Naive thymus-derived CD8-positive, alpha-beta T cell (primary cell): ENCODE measurements at places on chromosomes 3 and 15. TPM values are rescaled to one million over a fixed set of nuclear protein-coding genes. Genes with fewer than 3 reads are reported as not detected.

DNA sequence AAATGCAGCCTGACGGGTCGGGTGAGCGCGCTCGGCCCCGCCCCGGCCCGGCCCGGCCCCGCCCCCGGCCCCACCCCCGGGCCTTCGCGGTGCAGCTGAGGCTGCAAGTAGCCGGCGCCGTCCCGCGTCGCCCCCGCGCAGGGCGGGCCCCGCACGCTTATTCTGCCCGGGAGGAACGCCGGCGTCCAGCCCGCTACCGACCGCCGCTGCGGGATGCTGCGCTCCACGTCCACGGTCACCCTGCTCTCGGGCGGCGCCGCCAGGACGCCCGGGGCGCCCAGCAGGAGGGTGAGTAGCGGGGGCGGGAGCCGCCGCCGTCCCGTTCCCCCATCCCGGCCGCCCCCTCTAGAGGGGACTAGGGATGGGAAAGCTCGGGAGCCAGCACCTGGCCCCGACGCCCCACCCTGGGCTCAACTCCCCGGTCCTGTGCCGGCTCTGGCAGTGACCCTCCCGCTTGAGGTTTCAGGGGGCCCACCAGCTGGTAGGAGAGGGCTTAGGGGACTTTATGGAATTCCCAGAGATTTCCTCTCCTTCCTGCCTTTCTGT is at the start of gene MYZAP:
Gene MYZAP (plus strand): TSS at position 83 of the 546 bp plus-strand sequence. CDS start 131 bp downstream, at position 214.
- H3K4me3 ChIP-seq: peak within 1 kb of the TSS; percentile 55
- H3K4me1 ChIP-seq: peaks cover 19% of the 10 kb centered on the region
- no peaks in the 10 kb centered on the region for H3K36me3 ChIP-seq
- H3K27me3 ChIP-seq: peaks cover 33% of the 10 kb centered on the region
- H3K27ac ChIP-seq: no peak within 1 kb of the TSS

GRCh38 chr3:49248840-49249227 is 28.2 kb downstream of the C3orf62 start:
- H3K27me3 ChIP-seq: no peaks in the 10 kb centered on the region
- H3K27ac ChIP-seq: peak overlapping the region; percentile 24
- H3K36me3 ChIP-seq: no peaks in the 10 kb centered on the region
- no peak overlapping the region for H3K4me3 ChIP-seq
- H3K4me1 ChIP-seq: no peaks in the 10 kb centered on the region

- DNase-seq: no peak
- no peaks in the 10 kb centered on the region for H3K27me3 ChIP-seq
- H3K4me1 ChIP-seq: peaks cover 22% of the 10 kb centered on the region
- no peak overlapping the region for H3K27ac ChIP-seq
- H3K4me3 ChIP-seq: no peak overlapping the region
These were observed 18.6 kb downstream of the LRRFIP2 start for GRCh38 chr3:37155782-37156181.

- H3K36me3 ChIP-seq: no peaks in the 10 kb centered on the region
- H3K4me3 ChIP-seq: no peak overlapping the region
- no peaks in the 10 kb centered on the region for H3K4me1 ChIP-seq
- no peak overlapping the region for H3K27ac ChIP-seq
- no peak for DNase-seq
These were observed 102.7 kb downstream of the ROBO2 start for GRCh38 chr3:77142578-77142977.

GRCh38 chr3:162802228-162802965 is 1305.8 kb downstream of the OTOL1 start:
- H3K4me1 ChIP-seq: no peaks in the 10 kb centered on the region
- no peak overlapping the region for H3K4me3 ChIP-seq
- no peaks in the 10 kb centered on the region for H3K36me3 ChIP-seq
- H3K27ac ChIP-seq: no peak overlapping the region
- no peaks in the 10 kb centered on the region for H3K27me3 ChIP-seq
- DNase-seq: no peak

- no peak overlapping the region for H3K4me3 ChIP-seq
- H3K27me3 ChIP-seq: no peaks in the 10 kb centered on the region
- peaks cover 49% of the 10 kb centered on the region for H3K36me3 ChIP-seq
- H3K4me1 ChIP-seq: peaks cover 21% of the 10 kb centered on the region
These were observed 59.6 kb downstream of the RNF13 start for GRCh38 chr3:149872589-149872988.

DNA sequence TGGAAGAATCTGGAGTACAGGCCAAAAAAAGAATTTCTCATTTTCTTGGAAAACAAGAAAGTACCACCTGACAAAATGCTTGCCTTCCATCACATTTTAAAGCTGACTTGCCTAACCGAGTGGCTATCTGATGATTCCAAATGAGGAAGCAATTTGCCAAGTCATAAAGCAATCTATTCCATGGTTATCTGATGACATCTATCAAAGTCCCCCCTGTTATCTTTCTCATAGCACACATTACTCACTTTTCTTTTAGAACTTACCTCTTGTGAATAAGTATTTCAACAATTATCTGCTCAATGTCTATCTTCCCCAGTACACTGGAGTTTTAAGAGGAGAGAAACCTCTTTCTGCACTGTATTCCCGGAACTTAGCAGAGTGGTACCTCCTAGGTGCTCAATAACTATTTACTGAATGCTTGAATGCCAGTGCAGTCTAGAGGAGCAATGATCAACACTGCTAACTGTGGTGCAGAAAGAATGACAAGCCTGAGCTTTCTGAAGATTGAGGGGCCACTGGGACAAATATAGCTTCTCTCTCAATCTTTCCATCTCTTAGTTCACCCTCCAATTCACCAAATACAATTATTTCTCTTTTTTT is 186.3 kb upstream of the ATP11B start:
- no peak overlapping the region for H3K4me3 ChIP-seq
- H3K27me3 ChIP-seq: peaks cover 4% of the 10 kb centered on the region
- no peak overlapping the region for H3K27ac ChIP-seq
- DNase-seq: no peak
- no peaks in the 10 kb centered on the region for H3K4me1 ChIP-seq

CDAN1 gene
- 26.8 TPM for total RNA-seq

DNA sequence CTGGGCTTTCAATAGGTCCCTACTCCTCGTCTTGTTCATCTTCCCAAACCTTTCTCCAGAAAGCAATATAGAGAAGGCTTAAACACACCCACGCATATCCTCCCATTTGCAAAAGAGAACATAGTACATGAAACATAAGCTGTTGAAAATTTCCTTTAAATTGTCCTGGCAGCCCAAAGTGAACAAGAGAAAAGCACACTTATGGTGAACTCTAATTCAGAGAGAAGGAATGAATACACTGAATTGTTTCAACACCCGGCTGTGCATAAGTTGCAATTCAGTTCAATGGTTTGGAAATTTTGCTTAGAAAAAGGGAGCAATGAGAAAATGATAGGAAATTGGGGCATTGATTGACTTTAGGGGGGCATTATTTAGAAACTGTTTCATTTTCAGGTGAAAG is 202.6 kb downstream of the TIGIT start:
- H3K36me3 ChIP-seq: peaks cover 8% of the 10 kb centered on the region
- no peak for DNase-seq
- H3K4me1 ChIP-seq: peaks cover 19% of the 10 kb centered on the region
